ENCODE measurements at places on chromosomes 2 and 18.

DNA sequence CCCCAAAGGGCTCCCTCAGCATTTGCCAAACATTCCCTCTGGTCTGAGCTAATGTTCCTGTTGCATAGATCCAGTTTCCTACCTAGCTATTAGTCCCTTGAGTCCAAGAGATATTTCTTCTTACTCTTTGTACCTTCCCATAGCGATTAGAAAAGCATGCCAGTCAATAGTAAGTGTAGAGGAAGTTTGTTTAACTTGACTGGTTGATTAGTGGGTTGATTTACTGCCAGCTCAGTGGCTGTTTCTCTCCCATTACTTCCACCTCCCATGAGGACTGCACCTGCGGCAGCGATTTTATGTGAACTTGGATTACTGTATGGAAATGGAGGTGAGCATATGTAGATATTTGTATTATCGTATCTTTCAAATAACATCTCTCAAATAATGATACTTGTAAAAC lies 1748.4 kb upstream of the CELF4 start:
- no peak for DNase-seq

DNA sequence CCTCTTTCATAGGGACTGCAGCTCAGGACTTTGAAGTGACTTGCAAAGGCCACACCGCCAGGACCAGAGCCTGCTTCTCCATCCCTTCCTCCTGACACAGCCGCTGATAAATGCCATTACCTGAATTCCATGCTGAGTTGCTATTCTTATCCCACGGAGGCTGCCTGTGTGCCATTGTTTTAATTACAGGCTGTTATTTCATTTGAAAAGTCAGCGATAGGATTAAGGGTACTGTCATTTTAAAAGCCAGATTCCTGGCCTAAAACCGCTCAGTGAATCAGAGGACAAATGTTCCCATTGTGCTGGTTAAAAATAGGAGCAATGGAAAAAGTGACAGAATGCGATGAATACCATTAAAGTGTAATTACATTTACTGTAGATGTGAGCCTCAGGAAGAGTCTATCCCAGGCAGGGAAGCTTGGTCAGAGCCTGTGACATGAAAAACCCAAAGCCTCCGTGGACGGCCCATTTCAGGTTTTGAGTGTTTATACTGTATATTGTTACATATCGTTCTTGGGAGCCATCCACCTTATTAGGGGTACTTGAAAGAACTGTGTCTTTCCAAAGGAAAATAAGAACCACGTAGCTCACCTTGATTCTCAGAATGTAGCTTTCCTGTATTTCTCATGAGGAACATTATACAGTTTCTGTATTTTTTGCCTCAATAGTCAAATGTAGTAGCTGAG lies 41.3 kb downstream of the PDCL3 start:
- DNase-seq: no peak

GRCh38 chr2:113376913-113377445 lies 60.5 kb upstream of the ZNG1B start:
- peak; percentile 80 for DNase-seq

- DNase-seq: no peak
Measured at GRCh38 chr2:8558096-8558495, 123.8 kb upstream of the ID2 start.

GRCh38 chr2:133393895-133394294 lies 174.4 kb downstream of the NCKAP5 start:
- no peak for DNase-seq

GRCh38 chr2:144675331-144675730 lies 155.4 kb upstream of the ZEB2 start:
- DNase-seq: no peak

DNA sequence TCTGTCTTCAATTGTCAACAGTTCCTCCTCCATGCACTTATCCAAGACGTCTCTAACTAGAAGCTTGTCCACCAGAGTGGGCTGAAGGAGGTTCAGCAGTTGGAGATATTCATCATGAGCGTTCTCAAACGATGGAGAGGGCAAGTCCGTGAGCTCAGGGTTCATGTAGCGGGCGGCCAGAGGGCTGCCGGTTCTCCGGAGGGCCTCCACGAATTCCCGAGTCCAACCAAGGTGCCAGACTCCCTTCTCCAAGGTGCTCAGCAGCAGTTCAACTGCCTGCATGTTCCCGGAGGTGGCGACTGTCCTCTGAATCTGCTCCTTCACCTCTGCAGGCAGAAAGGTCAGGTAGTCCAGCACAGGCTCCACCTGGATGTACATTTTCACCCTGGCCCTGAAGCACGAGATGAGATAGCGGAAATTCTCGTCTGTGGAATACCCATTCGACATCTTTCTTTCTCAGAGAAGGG lies 590 bp downstream of the IFIH1 start:
- peak; percentile 8 for DNase-seq

- DNase-seq: peak; percentile 48
Measured at GRCh38 chr2:181140414-181140813, 160.0 kb downstream of the UBE2E3 start.

DNA sequence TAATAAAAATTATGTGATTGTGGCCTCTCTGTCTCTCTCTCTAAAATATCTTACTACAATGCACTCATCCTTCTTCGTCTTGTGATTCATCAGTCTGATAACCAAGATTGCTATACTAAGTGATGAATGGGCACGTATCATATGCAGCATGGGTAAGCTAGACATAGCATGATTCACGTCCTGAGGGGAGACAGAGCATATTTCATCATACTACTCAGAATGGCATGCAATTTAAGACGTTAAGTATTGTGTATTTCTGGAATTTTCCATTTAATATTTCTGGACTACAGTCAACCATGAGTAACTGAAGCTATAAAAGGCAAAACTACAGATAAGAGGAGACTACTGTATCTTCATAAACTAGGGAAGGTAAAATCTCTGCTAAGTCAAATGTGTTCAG lies 97.0 kb upstream of the CD226 start:
- DNase-seq: no peak

GRCh38 chr2:190050001-190050400 lies 12.5 kb downstream of the MSTN start:
- no peak for DNase-seq

- no peak for DNase-seq
Measured at GRCh38 chr2:102660574-102660973, 41.2 kb downstream of the SLC9A2 start.
